ENCODE measurements at places on chromosomes 7 and 10. TPM values are rescaled to one million over a fixed set of nuclear protein-coding genes. Genes with fewer than 3 reads are reported as not detected.

FAM25A gene
- total RNA-seq, result not detected

DNA sequence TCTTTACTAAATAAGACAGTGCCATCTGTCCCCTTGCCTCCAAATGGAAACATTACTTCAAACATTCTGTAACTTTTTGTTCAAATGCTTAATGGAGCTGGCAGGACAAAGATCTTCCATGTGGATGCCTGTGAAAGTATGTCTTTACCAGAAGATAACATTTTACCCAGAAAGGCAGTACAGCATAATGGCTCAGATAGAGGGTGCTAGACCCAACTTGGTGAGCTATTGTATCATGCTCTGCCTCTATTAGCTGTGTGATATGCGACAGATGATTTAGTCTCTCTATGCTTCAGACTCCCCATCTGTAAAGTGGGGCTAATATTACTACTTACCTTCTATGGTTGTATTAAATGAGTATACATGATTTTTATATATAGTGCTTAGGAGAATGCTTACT is 8.8 kb upstream of the SMKR1 start:
- DNase-seq, result no peak

DNA sequence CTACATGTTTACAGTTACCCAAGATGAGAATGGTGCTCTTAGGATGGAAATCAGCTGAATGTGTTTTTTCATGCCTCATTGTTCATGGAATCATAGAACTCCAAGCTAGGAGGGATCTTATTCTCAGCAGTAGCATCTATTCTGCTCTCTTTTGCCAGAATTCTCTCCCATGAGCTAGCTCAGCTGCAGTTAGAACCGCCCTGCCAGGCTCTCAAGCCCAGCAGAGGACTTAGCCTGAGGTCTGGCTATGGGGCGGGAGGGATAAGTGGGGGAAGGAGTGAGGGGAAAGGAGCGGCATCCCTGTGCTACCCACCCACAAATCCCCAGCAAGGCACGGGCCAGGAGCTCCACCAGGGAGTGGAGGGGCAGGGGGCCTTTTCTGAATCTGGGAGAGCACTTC is 120.7 kb upstream of the PLXNA4 start:
- no peak for DNase-seq

- DNase-seq, result no peak
Observed at GRCh38 chr10:3065622-3066021, 1.7 kb upstream of the PFKP start.

DNA sequence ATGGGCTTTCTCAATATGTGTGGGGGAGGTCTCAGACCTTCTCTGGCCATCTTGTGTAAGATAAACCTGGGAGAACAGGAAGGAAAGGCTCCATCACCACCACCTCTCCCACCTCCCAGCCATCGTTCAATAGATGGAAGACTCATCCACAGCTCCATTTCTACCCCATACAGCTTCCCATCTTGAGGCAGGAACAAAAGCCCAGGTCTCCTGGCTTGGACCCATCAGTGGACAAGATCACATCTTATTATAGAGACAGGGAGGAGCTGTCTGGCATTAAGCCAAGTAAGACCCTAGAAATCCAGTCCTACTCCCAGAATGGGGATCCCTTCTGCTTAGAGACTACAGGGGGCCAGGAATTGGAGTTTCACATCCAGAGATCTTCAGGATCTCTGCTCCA is 150.3 kb downstream of the GFRA1 start:
- no peak for DNase-seq

- DNase-seq, result no peak
Observed at GRCh38 chr7:137026176-137026500, 157.7 kb downstream of the CHRM2 start.

All from activated CD8-positive, alpha-beta T cell treated with anti-CD3 and anti-CD28 coated beads for 36 hours (primary cell).